ENCODE measurements at places on chromosomes 4 and X.

GRCh38 chrX:16076834-16077233 is 46.5 kb upstream of the GRPR start:
- no peak for DNase-seq
- H3K27me3 ChIP-seq = no peaks in the 10 kb centered on the region
- no peaks in the 10 kb centered on the region for H3K4me1 ChIP-seq
- H3K36me3 ChIP-seq = no peaks in the 10 kb centered on the region
- no peak overlapping the region for H3K27ac ChIP-seq

GRCh38 chrX:67723580-67724351 is 179.9 kb downstream of the AR start:
- H3K27ac ChIP-seq = no peak overlapping the region
- no peak for DNase-seq
- peaks cover 3% of the 10 kb centered on the region for H3K4me1 ChIP-seq
- H3K36me3 ChIP-seq = no peaks in the 10 kb centered on the region

- H3K4me3 ChIP-seq = no peak overlapping the region
- DNase-seq = no peak
- H3K27ac ChIP-seq = no peak overlapping the region
- no peaks in the 10 kb centered on the region for H3K4me1 ChIP-seq
- H3K27me3 ChIP-seq = peaks cover 14% of the 10 kb centered on the region
Observed at GRCh38 chr4:37802068-37802666, 24.3 kb upstream of the PGM2 start.

- no peak overlapping the region for H3K4me3 ChIP-seq
- no peak overlapping the region for H3K27ac ChIP-seq
- no peaks in the 10 kb centered on the region for H3K36me3 ChIP-seq
- peaks cover 6% of the 10 kb centered on the region for H3K4me1 ChIP-seq
Observed at GRCh38 chr4:7988437-7988836, 48.8 kb upstream of the AFAP1 start.
